ENCODE measurements at places on chromosomes 1 and 21.

GRCh38 chr1:61230523-61230922 lies 148.2 kb downstream of the NFIA start:
- no peak for DNase-seq

DNA sequence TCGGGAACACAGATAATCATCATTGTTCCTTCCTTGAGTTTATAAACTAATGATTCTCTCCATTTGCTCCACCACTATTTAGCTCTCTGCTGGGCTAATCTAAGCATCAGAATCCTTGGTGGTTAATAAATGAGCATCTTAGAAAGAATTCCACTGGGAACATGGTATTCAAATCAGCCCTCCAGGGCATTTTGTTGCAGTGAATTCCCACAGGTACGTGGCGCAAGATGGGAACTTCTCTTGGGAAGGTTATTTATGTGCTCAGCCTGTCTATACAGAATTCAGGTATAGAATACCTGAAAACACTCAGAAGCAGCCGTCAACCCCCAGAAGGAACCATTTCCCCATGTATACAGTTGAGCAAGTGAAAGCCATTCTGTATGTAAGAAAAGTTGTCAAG lies 131.5 kb downstream of the NTNG1 start:
- no peak for DNase-seq

DNA sequence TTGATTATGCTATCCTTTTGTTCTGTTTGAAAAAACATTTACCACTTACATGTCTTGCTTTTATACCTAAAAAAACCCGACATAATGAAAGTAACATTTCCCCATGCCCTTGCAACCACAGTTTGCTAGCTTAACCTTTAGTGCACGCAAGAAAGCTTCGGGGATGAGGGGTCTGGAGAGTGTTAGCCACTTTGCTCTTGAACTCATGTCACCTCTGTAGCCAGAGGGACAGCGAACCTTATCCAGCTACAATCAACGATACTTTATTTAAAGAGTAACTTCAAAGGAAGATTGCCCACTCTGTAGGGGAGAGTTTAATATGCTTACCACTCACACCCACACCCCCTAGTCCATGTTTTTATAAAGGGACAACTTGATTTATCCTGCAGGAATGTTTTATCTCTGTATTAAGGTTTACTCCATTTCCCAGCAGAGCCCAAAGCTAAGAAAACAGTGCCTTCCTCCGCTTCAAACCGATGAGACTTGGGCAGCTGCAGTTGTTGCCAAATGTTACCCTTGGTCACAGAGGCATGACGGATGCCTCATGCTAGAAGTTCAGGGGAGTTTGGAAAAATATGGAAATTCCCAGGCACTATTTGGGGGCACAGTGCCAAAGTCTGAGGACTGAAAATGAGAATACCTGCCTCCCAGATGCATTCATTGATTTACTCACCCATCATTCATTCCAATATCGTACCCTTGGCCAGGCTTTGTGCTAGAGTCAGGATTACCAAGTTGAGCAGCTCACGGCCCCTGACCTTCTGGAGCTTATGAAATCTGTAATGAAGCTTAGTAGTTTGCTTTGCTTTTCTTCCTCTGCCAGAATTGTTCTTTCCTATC lies 61.4 kb upstream of the VCAM1 start:
- no peak for DNase-seq

DNA sequence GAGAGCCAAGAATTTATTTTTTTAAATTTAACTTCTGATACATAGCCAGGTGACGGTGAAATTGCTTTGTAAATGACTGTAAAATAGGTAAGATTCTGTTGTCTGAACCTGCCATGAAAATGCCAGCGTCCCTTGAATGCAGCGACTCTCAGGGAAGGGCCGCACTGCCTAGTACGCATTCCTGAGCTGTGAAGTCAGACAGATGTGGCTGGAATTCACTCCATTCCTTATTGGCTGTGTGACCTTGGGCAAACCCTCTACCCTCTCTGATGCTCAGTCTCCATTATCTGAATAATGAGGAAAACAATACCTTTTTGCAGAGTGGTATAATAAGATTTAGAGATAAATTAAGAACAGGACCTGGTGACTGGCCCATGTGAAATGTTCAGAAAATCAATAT lies 167.1 kb upstream of the DAB1 start:
- no peak for DNase-seq

- no peak for DNase-seq
Measured at GRCh38 chr1:161382214-161383019, 14.7 kb upstream of the CFAP126 start.

- DNase-seq, result no peak
Measured at GRCh38 chr1:2188336-2188735, 6.2 kb downstream of the FAAP20 start.

DNA sequence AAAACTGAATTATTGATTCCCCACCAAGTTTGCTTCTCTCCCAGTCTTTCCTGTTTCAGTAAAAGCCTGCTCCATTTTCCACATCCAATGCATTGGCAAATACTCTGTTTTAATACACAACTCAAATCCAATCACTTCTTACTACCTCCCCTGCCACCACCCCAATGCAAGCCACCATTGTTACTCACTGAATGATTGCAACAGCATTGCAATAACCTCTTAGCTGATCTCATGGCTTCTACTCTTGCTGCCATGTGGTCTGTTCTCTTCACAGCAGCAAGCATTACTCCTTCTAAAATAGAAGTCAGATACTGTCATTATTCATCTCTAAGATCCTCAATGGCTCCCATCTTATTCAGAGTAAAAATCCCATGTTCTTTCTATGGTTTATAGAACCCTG lies 123.4 kb downstream of the ATP6V1G3 start:
- DNase-seq, result no peak

DNA sequence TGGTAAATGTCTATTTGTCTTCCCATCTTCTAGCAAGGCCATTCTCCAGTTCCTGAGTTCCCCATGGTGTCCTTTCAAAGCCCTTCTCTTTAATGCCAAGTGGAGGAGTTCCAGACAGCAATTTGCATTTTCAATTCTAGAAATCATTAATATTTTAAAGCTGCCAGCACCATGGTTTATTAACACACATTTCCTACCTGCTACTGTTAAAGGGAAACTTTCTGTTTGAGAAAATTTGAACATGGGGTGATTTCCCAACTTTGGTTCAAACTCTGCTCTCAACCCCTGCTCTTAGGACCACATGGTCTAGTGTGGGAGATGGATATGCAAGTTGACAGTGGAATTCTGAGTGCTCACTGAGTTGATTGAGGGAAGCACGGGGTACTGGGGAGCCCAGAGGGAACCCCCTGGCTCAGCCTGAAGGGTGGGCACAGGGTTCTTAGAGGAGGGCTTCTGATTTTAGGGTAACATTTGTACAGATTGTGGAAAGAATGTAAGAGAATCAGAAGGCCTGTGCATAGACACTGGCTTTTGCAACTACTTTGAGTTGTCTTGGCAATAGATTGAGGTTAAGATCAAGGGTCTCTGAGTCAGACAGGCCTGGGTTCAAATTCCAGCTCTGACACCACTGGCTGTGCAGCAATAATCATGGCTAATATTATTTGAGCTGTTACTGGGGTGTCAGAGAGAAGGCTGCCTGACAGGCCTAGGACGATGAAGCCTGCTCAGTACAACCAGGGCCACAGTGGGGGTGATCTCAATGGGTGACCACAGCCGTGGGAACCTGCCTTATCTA lies 97.8 kb downstream of the BEND5 start:
- DNase-seq, result no peak

DNA sequence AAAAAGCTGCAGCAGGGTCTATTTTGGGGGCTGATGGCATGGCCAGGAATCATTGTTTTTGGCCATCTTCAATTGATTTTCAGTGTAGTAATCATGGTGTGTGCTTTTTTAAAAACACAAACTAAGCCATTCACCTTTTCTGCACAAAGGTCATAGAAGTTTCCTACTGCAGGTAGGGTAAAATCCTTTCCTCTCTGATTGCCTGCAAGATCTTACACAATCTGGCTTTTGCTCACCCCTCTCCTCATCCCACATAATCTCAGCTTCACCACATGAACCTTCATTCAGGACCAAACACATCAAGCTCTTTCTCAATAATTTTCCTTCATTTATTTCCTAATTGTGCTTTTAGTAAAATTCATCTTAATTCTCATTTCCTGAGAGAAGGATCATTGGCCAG lies 38.3 kb upstream of the GBP5 start:
- DNase-seq, result no peak

- no peak for DNase-seq
Measured at GRCh38 chr1:204923626-204924012, 53.0 kb downstream of the NFASC start.

GRCh38 chr1:23169727-23170335 lies 1.2 kb upstream of the LUZP1 start:
- DNase-seq, result no peak

DNA sequence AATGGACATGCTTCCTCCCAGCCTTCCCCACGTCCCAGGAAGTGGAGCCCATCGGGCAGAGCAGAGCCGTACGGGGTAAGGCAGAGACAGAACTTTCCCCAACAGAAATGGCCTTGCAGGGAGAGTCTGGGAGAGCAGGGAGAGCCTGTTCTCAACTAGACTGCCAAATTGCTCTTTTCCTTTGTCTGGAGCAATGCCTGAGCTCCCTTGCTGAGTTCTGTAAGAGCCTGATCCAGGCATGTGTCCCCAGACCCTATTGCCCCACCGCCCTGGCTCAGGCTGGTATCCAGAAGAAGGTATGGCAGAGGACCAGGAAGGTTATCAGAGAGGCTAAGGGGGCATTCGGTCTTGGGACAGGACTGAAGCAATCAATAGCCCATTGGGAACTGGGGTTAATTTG lies 79.9 kb downstream of the TMEM53 start:
- no peak for DNase-seq

DNA sequence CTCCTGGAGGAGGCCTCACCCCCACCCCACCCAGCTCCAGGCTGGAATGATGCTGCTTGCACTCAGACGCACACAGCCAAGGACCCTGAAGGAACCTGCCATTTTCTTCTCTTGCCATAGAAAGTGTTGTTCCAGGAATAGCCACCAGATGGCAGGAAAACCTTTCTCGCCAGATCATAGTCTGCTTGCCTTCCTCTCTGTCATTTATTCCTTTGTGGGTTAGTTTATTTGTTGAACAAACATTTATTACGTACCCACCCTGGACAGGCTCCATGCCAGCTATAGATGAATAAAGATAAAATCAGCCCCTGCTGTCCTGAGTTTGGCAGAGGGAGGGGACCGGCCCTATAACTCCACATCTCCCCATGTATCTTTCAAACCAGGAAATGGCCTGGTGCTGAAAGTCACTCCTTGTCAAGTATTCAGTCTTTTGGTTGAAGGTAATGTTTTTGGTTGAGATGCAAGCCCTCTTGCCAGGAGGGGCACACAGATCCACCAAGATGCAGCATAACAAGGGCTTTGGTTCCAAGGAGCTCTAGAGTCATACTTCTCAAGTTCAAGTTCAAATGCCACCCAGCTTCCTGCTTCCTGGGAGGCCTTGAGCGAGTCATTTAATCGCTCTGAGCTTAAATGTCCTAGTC lies 7.0 kb upstream of the KCNC4 start:
- DNase-seq, result peak; percentile 26

DNA sequence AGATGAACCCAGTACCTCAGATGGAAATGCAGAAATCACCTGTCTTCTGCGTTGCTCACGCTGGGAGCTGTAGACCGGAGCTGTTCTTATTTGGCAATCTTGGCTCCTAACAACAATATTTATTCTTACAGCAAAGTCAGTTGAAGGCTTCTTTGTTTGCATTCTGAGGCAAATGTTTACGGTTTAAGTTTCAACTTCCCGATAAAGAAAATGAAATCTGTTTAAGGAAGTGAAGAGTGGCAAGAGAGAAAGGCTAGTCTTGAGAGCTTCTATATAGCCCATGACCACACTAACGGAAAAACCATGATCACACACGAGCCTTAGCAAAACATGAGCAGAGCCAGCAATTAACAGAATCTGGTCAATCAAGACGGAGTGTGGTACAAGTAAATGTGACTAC lies 122.6 kb upstream of the ZNHIT6 start:
- no peak for DNase-seq

GRCh38 chr21:34535886-34536285 lies 23.9 kb upstream of the KCNE1 start:
- no peak for DNase-seq

DNA sequence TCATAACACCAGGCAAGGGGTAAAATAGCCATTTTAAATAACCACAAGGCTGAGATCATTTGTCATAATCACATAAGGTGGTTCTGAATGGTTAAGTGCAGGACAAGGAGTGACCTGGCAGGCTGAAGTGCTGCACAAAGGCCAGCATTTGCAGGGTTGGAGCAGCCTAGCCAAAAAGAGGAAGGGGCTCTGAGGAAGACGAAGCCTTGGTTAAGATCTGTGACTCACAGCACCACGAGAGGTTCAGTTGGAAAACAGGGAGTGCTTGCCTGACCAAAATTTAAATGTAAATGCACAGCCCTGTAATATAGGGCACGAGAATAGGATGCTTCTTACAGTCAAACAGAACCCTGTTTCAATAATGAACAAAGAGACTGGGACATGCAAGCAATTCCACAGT lies 12.1 kb downstream of the ATP5PF start:
- DNase-seq, result no peak
